ENCODE measurements at places on chromosomes 2 and 18.

GRCh38 chr18:63339920-63340484, 20.4 kb upstream of the BCL2 start:
- no peak for DNase-seq

GRCh38 chr18:2049986-2050385, 521.3 kb downstream of the METTL4 start:
- DNase-seq, result no peak

DNA sequence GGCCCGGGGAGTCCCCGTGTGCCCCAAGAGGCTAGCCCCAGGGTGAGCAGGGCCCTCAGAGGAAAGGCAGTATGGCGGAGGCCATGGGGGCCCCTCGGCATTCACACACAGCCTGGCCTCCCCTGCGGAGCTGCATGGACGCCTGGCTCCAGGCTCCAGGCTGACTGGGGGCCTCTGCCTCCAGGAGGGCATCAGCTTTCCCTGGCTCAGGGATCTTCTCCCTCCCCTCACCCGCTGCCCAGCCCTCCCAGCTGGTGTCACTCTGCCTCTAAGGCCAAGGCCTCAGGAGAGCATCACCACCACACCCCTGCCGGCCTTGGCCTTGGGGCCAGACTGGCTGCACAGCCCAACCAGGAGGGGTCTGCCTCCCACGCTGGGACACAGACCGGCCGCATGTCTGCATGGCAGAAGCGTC, 16.9 kb upstream of the FAHD2A start:
- no peak for DNase-seq

- no peak for DNase-seq
Measured at GRCh38 chr2:126877861-126878565, 20.7 kb upstream of the TEX51 start.

GRCh38 chr2:60365556-60365955, 187.9 kb downstream of the BCL11A start:
- no peak for DNase-seq

DNA sequence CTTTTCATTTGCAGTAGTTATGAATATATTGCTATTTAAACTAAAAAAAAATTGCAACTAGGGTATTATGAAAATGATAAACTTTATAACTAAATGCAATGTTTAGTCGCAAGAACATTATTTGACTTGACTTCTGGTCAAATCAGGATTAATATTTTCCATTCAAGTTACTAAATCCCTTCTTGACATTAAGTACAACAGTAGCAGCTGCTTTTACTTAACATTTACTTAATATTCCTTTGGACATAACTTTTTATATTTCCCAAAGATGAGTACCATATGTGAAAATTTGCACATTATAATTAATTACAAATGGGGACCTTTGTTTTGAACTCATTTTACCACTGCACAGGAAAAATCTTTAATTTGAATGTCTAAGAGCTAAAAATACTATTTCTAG, 74.0 kb downstream of the PMS1 start:
- no peak for DNase-seq

- DNase-seq, result no peak
Measured at GRCh38 chr2:99754210-99754609, 264.4 kb upstream of the REV1 start.

DNA sequence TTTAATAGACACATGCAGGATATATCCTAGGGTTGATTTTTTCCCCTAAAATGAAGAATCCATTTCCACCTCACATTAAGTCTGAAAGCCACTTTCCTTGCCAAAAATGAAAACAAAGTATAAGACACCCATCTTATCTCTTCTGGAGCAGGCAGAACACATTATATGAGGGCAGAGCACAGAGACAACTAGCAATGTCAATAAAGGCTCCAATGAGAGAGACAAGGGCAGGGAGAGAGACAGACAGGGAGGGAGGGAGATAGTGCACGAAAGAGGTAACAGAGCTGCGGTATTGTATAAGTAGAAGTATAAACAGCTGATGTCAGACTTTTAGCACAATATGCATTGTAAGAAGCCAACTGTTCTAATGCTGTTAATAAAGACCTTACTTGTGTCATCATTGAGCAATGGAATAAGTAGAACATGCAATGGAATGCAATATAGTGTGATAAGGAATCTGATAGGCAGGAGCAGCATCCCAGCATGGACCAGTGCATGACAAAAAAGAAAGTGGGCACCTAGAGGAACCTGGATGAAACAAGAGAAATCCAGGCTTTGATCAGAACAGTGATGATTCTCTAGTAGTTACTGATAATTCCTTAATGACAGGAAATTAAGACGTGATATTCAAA, 150.6 kb upstream of the TCF4 start:
- DNase-seq, result no peak

DNA sequence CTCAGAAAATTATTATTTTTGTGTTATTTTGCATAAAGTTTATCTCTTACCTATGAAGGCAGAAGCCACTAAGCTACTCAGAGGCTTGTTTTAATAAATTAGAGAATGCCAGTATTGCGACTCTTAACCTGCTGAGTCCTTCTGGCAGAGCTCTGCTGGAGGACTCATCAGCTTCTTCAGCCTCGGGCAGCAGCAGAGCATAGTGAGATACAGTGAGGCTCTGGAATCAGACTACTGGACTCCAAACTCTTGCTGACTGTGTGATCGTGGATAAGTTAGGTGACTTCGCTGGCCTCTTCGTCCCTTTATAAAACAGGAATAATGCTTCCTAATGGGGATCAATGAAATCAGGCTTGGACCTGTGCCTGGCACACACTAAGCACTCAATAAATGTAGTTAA, 1.7 kb downstream of the PTRHD1 start:
- DNase-seq, result no peak

GRCh38 chr2:75959724-75960471, 249.2 kb upstream of the GCFC2 start:
- no peak for DNase-seq

- no peak for DNase-seq
Measured at GRCh38 chr2:226736382-226736781, 63.2 kb downstream of the IRS1 start.

DNA sequence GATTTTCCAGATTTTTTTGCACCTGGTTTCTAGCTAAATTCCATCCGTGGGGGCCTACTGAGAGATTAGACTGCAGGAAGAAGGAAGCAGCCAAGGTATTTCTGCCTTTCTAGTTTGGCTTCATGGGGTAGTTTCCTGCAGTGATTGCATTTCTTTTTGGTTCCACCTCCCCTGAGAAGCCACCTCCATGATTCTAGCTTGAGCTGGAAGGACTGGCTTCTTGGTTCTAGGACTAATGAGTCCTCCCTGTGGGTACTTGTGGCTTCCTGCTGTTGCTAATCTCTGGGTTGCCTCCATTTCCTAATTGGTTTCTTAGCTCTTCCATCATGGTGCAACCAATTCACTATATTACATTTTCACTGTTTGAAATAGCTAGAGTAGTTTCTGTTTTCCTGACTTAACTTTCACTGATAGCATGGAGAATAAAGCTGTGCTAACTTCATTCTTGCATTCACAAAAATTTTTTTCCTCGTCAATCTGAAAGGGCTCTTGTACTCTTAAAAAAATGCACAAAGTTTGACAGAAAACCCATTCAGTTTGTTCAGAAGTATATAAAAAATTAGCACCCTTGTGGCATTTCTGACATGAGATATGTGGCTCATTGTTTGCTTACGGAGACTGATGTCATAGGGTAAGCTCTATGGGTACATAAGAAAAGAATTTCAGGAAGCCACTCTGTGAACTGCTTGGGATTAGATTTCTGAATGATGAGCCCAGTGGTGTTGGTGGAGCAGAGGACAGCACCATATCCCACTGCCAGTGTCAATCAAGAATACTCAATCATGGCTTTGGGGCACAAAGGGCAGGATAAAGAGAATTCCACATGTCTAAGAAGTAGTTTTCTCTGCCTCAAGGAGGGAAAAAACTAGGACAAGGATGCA, 242.8 kb upstream of the RBMS1 start:
- DNase-seq, result peak; percentile 19

- no peak for DNase-seq
Measured at GRCh38 chr2:151381266-151381665, 23.9 kb downstream of the TNFAIP6 start.

DNA sequence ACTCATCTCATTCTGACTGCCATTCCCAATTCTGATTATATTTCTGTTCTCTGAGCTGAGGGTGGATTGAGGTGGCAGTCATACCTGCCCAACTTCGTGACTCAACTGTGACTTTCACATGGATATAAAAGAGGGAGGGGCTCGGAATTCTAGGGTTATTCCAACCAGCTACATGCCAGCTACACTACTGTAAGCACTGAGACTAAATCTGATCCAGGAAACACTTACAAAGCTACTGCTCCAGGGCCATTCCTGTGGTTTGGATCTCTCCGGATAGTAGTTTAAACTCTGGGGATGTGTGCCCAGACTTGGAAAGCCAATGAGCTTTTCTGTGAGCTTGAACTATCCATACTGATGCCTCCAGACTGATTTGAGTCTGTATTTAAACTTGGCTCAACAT, 7.9 kb downstream of the MAP2 start:
- DNase-seq, result peak; percentile 82

- DNase-seq, result peak; percentile 44
Measured at GRCh38 chr2:23380562-23381065, 4.4 kb upstream of the KLHL29 start.
